ENCODE measurements at places on chromosomes 5 and 9.

GRCh38 chr9:109098171-109098959, 21.4 kb downstream of the TMEM245 start:
- peak; percentile 50 for DNase-seq

- DNase-seq: peak; percentile 86
Measured at GRCh38 chr5:180070756-180071530, 616 bp downstream of the RNF130 start.

- no peak for DNase-seq
Measured at GRCh38 chr5:67092535-67092934, 104.1 kb downstream of the CD180 start.

DNA sequence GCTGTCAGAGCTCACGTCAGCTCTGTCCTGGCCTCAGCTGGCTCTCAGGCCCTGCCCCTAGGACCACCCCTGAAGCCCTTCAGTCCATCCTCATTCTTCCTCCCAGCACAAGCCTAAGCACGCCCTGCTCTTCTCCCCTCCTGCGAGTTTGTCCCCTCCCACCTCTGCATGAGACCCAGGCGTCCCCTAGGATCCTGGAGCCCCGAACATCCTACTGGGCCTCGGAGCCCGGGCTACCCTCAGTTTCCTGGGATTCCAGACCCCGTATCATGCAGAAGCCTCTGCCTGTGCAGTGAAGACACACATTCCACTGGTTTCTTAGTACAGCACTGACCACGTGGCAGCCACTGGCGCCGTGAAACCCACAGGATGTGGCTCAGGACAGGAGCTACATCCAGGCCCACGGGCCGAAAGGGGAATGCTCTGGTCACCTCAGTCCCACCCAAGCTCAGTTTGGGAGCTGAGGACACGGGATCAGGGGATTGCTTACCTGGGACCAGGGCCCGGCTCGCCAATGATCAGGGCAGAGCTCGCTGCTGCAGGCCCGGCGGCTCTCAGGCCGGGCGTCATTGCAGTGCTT, 64.2 kb downstream of the ZNF354C start:
- no peak for DNase-seq

DNA sequence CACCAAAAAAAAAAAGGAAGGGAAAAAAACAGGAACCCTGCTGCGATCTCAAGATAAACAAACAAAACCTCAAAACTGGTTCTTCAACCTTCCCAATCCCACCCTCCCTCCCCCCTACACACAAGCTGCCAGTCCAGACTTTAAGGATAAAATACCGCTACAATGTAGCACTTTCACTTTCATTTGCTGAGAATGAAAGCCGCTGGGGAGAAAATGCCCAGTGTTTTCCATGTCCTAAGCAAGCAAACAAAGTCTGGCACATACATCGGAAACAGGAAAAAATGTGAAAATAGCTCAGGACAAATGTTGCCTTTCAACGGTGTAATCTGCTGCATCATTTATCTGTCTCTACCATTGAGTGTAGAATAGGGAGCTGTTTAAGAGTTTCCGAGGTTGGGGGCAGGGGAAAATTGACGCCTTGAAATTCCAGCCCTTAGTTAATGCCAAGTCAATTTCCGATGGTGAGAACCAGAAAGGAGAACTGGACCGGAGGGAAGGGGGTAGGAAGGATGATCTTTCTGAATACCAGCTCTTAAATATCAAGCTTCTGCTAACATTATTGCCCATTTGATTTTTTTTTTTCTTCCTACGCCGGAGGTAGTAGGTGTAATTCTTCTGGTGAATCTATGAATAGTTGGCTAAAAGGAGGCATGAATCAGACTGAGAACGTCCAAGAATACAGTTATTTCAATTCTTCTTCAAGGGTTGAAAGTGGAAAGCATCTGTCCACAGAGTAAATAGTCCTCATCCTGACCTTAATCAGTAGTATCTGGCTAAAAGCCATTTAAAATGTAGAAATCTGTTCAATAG, 1.2 kb upstream of the ADAMTS6 start:
- DNase-seq: peak; percentile 78

GRCh38 chr9:132877824-132878694, at the start of gene AK8:
Gene AK8 (minus strand): TSS chr9:132878284. CDS start chr9:132878255, 29 bp downstream.
- peak; percentile 93 for DNase-seq

GRCh38 chr5:179368806-179369529, 23.7 kb upstream of the ADAMTS2 start:
- DNase-seq: no peak

DNA sequence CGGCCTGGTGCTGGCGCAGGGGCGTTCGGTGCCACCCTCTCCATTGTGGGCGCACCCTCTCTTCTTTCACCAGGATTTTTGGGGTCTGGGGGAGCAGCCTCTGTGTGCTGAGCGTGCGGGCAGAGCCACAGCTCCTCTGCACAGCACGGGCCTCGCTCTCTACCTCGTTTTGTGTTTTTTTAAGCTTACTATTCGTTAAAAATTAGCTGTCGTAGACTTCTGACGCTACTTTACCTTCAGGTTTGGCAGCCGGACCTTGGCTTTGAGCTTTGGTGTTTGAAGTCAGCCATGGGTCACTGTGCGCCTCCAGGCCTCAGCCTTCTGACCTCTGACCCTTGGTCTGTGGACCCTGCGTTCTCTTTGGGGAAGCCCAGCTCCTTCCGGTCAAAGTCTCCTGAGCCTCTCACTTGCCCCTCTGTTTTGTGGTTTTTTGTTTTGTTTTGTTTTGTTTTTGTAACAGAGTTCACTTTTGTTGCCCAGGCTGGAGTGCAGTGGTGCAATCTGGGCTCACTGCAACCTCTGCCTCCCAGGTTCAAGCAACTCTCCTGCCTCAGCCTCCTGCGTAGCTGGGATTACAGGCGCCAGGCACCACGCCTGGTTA, 88.2 kb upstream of the CACNA1B start:
- no peak for DNase-seq

DNA sequence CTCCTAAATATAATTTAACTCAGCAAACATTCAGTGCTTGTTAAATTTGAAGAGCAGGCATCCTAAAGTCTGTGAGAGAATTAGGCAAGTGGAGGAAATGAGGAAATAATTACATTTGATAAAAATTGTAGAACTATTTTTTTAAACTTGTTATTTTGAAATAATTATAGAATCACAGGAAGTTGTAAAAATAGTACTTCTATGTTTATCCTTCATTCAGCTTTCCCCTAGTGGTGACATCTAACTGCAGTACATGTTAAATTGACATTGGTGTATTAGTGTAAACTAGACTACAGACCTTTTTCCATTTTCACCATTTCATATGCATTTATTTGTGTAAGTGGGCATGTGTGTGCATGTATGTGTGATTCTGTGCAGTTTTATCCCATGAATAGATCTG, 51.6 kb downstream of the F2RL2 start:
- no peak for DNase-seq

GRCh38 chr5:32713770-32714381, 2.8 kb downstream of the NPR3 start:
- DNase-seq: peak; percentile 60

- DNase-seq: peak; percentile 48
Measured at GRCh38 chr9:19551124-19551929, 142.5 kb downstream of the ACER2 start.

Measured in eye (tissue), 1 donor.